ENCODE measurements at places on chromosomes 2 and 18.

GRCh38 chr2:6921321-6921922 lies 4.2 kb downstream of the RNF144A start:
- DNase-seq = no peak

DNA sequence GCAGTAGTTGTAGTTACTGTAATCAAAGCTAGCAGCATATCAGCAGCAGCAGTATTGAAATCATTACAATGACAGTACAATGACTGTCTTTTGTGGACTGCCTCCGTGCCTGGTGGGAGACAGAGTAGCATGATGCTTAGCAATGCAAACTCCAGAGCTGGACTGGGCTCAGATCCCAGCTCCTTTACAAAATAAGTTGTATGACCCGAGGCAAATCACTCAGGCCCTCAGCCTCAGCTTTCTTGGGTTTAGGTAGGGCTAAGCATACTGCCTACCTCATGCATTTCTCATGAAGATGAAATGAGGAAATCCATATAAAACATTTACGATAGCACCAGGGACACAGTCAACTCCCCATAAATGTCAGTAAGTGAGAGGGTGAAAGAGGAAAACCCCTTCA lies 170.7 kb downstream of the TTC32 start:
- no peak for DNase-seq

- DNase-seq = no peak
Observed at GRCh38 chr2:32627441-32627813, 423 bp upstream of the TTC27 start.

DNA sequence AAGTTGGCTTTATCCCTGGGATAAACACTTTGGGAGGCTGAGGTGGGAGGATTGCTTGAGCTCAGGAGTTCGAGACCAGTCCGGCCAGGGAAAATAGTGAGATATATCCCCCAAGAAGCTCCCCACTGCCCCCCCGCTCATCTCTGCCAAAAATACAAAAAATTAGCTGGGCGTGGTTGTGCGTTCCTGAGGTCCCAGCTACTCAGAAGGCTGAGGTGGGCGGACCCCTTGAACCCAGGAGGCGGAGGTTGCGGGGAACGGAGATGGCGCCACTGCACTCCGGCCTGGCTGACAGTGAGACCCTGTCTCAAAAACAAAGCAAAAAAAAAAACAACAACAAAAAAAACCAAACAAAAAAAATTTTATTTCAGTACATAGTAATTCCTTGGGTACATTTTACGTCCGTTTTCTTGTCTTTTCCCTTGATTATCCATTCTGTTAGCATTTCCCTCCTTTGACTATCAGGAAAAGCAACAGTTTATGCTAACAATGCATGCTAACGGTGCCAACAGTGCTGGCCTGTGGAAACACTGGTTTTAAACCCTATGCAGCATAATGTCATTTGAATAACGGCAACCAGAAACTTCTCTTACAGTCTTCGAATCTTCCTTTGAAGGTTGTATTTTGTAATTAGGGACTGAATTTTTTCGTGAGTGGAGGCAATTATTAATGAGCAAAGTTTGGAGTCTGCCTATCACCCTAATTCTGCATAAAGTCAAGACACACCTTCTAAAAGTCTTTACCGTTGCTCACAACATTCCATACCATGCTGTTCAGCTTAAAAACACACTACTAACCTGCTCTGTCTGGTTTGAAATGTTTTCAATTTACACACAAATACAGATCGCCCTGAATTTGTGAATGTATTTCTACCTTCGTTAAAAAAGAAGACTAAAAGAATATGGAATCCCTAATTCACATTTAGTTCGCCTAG lies 721 bp upstream of the MIB1 start:
- no peak for DNase-seq

DNA sequence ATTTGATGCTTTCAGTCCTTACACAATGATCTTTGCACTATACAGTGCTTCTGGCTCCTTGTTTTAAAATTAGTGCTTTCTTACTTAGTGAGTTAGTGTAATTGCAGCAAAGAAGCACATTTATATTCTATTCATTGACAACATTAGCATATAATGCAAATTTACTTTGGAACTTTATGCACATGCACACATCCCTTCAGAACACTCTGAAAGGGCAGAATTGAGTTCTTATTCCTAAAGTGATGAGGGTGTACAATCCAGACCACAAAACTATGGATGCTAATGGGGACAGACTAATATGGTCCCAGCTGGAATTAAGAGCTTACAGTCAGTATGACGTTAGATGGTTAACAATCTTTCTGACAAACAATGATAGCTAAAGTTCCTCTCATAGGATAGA lies 127.1 kb downstream of the RBMS1 start:
- DNase-seq = no peak

DNA sequence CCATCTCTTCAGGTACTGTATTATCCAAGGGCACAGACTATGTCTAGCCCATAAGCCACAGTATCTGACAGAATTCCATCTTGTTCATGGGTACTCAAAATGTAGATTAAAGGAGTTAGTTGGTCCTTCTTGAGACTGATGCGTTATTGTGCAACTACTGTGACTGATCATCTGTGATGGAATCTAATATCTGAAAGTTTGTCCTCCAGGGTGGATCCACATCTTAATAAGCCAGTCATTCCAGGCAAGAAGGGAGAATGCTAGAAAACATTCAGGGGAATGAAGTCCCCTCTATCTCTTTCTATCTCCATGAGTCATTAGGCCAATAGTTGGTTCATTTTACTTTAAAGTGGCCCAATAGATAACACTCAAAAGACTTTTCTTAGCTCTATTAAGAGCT lies 252.6 kb downstream of the EXOC6B start:
- no peak for DNase-seq

GRCh38 chr18:2971741-2972552 lies 41.0 kb downstream of the LPIN2 start:
- DNase-seq = no peak

GRCh38 chr2:150625741-150626140 lies 138.3 kb upstream of the RND3 start:
- DNase-seq = no peak

DNA sequence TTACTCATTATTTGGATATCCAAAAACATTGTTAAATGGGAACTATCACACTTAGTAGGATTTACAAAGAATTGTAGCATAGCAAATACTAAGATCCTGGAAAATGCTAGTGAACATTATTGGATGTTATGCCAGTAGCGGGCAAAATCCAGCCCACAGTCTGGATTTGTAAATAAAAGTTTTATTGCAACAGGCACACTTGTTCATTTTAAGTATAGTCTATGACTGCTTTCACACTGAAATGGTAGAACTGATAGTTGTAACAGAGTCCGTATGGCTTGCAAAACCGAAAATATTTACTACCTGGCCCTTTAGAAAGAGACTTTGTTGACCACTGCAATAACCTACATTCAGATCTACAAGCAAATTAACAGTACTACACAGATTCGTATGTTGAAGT lies 53.6 kb downstream of the ACVR1 start:
- DNase-seq = no peak

DNA sequence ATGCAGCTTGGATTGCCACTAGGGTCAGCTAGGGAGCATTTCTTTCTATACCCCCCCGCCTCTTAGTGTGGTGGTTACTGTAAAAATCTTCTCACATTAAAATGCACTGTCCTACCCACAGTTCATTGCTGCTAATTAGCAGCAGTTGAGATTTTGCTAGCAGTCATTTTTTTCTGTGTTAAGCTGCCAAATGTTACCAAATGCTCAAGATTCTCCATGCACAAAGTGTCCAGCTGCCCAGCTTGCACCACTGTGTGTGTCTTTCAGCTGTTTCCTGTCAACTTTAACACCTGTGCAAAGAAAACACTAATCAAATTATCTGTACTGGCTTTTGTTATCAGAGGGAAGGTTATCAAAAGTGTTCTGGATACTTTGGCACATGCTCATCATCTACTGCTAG lies 679.3 kb downstream of the NR4A2 start:
- DNase-seq = no peak

- no peak for DNase-seq
Observed at GRCh38 chr2:56583796-56584315, 400.1 kb downstream of the CCDC85A start.

GRCh38 chr2:169005080-169005598 lies 26.0 kb downstream of the ABCB11 start:
- no peak for DNase-seq

- DNase-seq = no peak
Observed at GRCh38 chr2:180978903-180979748, 1.3 kb upstream of the UBE2E3 start.

GRCh38 chr2:162731917-162732804 lies 106.4 kb downstream of the KCNH7 start:
- DNase-seq = no peak

GRCh38 chr18:6920099-6920955 lies 190.8 kb downstream of the ARHGAP28 start:
- DNase-seq = peak; percentile 20

- no peak for DNase-seq
Observed at GRCh38 chr2:217920879-217921603, 81.8 kb downstream of the TNS1 start.

DNA sequence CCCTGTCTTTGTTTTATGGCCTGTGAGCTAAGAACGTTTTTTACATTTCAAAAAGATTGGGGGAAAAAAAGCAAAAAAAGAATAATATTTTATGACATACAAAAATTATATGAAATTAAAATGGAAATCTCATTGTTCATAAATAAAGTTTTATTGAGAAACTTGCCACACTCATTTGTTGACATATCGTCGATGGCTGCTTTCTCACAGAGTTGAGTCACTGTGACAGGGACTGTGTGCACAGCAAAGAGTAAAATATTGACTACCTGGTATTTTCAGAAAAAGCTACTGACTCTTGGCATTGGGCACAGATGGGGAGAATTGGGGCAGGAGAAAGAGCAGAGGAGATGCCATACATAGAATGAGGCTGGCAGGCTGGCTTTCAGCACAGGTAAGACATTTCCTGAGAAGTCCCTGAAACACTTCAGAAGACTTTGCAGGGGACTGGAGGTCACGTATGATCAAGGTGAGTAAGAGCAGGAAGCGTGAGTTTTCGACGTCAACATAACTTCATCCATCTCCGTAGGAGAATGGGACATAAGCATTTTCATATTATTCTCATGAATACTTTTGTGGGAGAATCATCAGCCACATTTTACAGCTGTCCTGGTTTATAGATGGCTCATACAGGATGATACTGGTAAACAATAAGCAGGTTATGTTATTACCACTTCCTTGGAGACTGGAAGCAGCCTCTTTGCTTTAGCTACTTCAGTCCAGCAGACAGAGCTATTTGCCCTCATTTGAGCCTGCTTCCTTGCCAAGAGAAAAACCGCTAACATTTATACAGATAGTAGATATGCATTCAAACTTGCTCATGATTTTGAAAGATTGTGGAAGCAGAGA lies 32.5 kb upstream of the PUM2 start:
- no peak for DNase-seq

DNA sequence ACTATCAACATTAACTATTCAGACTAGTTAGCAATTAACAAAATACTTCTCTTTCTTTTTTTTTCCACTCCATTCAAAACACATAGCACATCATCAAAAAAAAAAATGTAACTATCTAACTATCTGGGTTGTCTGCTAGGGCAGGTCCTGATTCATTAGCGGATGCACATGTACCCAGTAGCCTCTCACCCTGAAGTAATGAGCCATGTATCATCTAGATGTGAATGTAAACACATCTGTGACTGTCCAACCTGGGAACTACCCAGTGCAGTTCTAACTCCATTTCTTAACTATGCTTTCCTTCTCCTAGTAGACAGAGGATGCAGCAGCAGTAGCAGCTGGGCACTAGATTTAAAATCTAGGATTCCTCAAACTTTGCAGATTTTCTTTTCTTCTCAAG lies 183.1 kb upstream of the PIK3C3 start:
- DNase-seq = no peak

DNA sequence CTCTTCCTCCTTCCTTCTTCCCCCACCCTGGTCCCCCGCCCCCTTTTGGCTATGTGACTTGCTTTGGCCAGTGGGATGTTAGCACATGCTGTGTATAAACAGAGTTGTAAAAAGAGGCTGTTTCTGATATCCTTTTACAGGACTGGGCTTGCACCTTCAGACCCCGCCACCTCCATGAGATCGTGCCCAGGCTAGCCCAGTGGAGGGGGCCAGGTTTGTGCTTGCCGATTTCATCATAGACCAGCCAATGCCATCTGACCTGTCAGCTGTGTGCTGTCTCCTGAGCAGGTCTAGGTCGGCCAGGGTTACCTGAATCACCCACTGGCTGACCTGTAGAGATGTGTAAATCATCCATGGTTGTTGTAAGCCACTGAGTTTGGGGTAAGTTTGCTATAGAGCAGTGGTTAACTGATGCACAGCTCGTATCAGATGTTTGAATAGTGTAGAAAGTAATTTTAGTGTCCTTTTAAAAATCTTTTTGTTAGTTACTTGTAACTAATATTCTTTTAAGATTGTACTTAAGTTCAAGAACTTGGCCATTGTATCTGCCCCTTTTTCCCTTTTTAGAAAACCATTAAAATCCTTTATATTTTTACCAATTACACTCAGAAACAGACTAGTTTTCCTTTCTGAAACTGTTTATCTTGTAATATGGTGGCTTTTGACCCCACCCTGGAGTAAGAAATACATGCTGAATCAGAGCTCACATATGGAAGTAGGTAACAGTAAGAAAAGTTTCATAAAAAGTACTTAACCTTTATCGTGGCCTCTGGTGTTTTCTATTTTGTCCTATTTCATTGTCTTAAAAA lies 122.0 kb upstream of the MGAT5 start:
- no peak for DNase-seq

DNA sequence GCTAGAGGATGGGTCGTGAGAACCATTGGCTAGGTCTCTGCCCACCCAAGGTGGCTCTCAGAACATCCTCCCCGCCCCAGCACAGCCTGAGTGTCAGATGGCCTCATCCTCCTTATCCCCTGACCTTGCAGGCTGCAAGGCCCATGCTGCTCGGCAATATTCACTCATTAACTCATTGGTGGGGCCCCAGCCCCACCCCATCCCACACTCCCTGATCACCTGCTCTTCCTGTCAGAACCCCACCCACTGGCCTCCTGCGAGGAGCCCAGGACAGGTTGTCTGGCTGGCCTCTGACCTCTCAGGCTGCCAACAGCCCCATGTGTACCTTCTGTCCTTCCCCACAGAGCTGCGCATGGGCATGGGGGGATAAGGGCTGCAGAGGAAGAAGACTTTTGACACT lies 5.3 kb downstream of the ADCY3 start:
- DNase-seq = no peak

GRCh38 chr2:20150806-20151571 lies 73.9 kb downstream of the SDC1 start:
- DNase-seq = no peak

GRCh38 chr2:173676647-173677046 lies 288.5 kb downstream of the SP3 start:
- DNase-seq = no peak

GRCh38 chr2:55874338-55874737 lies 49.2 kb downstream of the EFEMP1 start:
- no peak for DNase-seq

DNA sequence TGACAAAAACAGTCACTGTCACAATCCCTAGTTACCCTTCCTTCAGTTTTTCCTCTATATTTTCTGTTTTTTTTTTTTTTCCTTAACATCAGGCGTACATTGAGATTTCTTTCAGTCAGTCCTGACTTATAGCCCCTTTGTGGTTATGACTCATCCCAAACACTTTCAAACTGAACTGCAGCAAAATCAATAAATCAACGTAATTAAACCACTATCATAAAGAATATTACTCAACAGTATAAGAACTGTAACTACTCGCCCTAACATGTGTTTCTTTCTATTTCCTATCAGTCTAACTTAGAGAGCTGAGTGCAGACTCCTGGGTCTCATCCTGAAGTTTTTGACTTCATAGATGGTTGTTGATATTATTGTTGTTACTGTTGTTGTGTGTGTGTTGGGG lies 523.5 kb downstream of the LRRTM4 start:
- DNase-seq = no peak
